Lung microvascular endothelial cell (primary cell): ENCODE measurements at places on chromosomes 4 and X. TPM values are rescaled to one million over a fixed set of nuclear protein-coding genes. Genes with fewer than 3 reads are reported as not detected.

DNA sequence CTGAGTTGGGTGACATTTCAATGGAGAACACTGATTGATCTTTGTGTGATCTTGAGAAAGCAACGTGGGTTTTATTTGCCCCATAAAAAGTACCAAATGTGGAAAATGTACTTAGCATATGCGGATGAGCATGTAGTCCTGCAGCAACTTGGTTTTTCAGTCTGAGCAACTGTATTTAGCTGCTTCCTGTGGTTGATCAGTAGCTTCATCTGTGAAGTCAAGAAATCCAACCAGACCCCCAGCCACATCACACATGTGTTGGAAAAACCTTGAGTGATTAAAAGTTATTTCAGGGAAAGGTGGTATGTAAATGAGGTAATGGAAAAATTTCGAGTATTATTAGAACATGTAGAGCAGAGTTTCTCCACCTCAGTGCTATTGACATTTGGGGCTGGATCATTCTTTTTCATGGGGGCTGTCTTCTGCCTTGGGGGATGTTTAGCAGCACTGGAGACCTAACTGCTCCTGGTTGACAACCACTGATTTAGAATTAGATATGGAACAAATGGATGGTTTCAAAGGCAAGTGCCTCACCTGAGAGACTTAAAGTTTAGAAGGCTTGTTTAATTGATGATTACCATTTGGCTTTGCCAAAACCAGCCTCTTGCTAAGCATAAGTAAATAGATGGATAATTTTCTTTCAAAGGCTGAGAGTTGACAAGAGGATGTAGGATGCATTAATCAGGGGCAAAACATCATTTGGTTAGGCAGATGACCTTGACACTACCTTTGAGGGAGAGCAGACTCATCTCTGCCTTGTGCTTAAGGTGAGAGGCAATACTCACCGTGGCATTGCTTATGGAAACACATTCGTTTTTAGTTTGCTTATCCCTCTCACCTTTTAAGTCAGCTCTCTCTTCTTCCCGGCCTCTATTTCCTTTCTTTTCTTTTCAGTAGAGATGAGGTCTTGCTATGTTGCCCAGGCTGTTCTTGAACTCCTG, 193.0 kb upstream of the RPS6KA3 start:
- DNase-seq: no peak

GRCh38 chr4:56684320-56685050, 3.4 kb upstream of the HOPX start:
- DNase-seq: peak; percentile 8

Gene CPZ
- not detected in 2 replicates for total RNA-seq

Gene SFRP2
- not detected in 2 replicates for total RNA-seq

Gene GYG2
- total RNA-seq: 0.22 and 0.40 TPM in 2 replicates

Gene CSN1S1
- not detected in 2 replicates for total RNA-seq

DNA sequence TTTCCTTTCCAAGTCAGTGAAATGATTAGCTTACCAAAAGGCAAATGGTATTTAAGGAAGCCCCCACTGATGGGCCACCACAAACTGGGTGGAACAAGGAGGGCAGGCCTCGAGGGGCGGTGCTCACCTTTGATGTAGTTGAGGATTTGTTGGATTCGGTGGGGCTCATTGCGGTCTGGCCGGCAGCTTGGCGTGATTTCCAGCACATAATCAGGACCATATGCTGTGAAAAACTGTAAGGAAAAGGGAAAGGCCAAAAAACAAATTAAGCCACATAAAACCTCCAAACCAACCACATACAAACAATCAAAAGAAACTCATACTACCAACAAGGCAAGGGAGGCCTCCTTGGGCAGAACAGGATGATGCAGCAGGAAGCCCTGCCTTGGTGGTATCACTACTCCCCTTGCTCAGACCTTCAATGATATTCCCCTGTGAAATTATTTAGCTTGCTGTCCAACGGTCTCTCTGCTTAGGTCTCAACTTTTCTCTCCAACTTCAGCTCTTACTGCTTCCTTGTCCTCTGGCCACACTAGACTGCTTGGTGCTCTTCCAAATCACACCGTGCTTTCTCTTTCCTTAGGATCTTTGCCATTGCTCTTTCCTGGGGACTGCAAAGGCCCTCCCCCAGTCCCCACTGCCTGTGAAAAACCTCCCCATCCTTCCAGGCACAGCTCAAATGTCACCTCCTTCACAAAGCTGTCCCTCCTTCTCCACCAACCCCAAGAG, 46.1 kb upstream of the CITED1 start:
- DNase-seq: no peak

DNA sequence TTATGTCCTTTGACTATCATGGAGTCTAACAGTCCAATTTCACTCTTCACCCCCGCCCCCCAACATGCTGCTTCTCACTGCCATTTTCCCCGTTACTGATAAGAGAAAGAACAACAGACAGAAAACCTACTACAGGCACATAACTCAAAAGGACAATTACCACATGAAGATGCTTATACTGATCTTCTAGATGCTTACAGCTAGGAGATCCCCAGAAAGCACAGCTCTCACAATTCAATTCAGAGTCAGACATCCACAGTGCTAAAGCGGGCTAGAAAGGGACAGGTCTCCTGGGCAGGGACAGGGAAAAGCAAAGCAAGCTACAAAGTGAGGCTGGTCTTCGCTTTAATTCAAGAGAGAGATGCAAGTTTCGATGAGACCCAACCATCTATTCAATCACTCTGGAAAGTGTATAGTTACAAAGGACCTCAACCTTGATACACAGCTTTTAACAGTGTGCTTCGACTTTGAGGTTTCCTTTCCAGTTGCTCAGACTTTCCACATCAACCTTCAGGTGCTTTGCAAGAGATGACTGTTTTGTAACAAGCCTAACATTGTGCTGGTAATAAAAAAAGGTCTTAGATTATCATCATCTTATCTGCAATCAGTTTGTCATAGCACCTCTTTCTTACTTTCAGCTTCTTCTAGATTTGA, 60.9 kb downstream of the LEF1 start:
- no peak for DNase-seq

Gene EVC2
- total RNA-seq: 6.3 and 10.1 TPM in 2 replicates

- no peak for DNase-seq
Observed at GRCh38 chr4:94497690-94498089, 45.9 kb downstream of the PDLIM5 start.
